Cortex of kidney (tissue), 1 donor: ENCODE measurements at places on chromosomes 4 and X.

- DNase-seq: no peak
Measured at GRCh38 chr4:3030566-3031356, 43.6 kb downstream of the HTT-AS start.

- no peak for DNase-seq
Measured at GRCh38 chrX:106220177-106220576, 52.1 kb downstream of the PWWP3B start.

DNA sequence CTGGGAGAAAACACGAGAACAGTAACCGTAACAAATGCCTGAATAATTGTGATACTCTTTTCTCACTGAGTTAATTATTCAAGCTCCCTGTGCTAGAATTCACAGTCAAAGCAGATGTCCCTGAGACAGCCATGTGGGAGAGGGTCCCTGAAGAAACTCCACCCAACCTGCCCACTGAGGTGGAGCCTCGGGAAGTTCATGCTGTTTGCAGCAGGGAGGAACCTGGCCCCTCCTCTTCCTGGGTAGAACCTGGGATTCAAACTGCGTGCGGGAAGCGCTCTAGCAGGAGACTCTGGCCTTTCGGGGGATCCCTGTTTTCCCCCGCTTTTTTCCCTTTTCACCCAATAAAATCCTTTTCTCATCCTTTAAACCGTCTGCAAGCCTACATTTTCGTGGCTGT, 20.2 kb upstream of the RHOH start:
- DNase-seq: no peak

DNA sequence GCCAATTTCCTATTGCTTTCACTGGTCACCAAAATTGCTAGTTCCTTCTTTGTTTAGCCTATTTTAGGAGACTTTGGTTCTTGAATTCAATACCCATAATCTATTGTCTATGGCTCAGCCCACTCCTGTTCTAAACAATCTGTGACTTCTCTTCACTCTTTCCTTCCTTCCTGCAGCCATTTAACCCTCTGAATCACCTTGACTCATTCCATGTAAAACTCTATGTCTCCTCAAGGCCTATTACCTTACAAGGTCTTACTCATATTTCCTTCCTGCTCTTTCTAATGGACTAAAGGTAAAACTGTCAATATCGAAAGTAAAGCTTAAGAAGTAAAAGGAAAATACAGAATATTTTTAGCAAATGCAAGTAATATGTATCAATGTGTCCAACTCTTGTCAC, 301.6 kb downstream of the ARHGAP24 start:
- no peak for DNase-seq

- no peak for DNase-seq
Measured at GRCh38 chr4:42716996-42717395, 60.1 kb upstream of the ATP8A1 start.

- no peak for DNase-seq
Measured at GRCh38 chr4:87425711-87426110, 3.3 kb downstream of the NUDT9 start.

GRCh38 chr4:123106747-123107146, 184.3 kb upstream of the NUDT6 start:
- no peak for DNase-seq

DNA sequence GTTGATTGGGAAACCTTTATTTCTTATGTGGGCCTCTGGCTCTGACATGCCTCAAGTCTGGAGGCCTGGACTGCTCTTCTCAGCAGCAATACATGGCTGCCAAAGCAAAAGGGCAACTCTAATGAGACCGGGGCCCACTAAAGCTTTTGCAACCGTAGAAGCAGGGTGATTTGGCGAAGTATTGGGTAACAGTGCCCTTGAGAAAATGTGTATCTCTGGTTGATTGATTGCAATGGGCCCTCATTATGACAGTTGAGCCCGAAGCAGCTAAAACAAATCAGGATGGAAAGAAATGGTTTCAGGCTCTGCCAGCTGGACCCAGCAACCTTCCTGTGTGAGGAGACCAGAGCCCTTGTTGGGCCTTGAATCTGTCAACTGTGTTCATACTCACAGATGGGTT, 73.4 kb downstream of the CLCN4 start:
- DNase-seq: no peak

DNA sequence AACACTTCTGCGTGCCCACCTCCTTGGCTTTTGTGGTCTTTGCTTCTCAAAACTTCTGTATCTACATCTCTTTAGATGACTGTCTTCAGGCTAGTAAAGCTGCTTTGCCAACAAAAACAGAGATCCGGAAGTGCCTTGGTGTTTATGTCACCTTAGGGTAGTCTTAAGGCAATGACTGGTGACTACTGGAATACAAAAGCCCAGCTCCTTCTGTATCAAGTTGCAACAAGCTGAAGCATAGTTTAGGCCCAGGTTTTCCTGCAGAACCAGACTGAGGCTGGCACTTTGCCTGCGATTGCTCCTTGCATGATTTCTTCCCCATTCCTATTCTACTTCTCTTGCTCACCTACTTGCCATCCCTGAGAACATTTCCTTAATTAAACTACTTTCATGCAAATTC, 333.8 kb downstream of the DMD start:
- no peak for DNase-seq

DNA sequence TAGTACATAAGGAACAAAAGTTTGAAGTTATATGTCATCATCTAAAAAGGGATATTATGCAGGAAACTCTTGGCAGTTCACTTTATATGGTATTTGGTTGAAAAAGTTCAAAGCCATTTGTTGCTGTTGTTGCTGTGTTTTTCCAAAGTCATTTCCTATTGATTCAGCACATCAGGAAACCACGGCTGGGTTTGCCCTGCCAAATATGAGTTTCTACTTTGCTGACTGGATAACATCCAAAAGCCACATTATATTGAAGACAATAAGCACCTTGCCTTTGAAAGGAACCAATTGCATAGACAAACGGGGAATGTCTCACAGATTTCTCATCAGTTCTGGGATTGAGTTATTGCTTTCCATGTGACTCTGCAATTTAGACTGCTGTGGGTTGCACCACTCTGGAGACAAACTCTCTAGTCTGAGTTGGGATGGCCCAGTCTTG, 206.1 kb downstream of the SLC39A8 start:
- no peak for DNase-seq

GRCh38 chrX:68896581-68896980, 67.8 kb downstream of the EFNB1 start:
- no peak for DNase-seq

- no peak for DNase-seq
Measured at GRCh38 chr4:183153190-183153916, 54.3 kb downstream of the WWC2 start.

DNA sequence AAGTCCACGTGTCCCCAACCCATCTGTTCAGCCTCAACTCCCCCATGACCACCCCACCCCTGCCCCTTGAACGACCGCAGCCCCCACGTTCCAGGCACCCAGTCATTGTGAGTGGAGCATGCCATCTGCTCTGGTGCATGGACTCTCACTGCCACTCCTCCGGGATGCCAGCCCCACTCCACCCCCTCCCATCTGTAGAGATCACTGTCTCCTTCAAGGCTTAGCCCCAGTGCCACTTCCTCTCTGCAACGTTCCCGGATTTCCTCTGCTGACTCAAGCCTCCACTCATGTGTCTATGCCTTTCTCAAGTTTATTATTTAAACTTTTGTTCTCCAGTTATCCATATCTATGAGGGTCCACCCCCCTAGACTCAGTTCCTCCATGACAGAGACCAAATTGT, 54.0 kb downstream of the MAML3 start:
- DNase-seq: no peak

DNA sequence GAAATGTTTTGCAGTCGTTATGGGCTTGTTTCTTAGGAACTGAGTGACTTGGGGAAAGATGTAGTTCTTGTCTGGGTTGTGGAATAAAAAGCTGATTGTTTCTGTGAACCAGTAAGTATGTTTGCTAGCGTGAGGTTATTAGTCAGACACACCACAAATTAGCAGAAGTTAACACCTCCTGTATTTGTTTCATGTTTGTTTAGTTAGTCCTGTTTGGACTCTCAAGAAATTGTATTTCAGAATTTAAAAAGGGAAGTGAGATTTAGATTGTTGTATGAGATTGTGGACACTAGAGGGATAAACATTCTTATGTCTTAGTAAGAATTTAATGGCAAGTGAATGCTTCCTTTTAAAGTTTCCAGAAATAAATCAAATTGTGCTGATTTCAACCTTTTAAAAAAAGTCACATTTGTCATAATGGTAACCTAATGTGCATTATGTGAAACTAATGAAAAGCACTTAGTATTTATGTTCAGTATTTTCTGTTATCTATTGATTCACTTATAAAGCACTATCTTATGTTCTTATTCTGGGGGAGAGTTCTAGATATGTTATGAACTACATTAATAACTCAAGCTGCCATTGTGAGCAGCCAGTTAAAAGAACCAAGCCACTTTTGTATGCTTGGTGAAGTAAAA, 25.6 kb downstream of the ATP10D start:
- DNase-seq: no peak

DNA sequence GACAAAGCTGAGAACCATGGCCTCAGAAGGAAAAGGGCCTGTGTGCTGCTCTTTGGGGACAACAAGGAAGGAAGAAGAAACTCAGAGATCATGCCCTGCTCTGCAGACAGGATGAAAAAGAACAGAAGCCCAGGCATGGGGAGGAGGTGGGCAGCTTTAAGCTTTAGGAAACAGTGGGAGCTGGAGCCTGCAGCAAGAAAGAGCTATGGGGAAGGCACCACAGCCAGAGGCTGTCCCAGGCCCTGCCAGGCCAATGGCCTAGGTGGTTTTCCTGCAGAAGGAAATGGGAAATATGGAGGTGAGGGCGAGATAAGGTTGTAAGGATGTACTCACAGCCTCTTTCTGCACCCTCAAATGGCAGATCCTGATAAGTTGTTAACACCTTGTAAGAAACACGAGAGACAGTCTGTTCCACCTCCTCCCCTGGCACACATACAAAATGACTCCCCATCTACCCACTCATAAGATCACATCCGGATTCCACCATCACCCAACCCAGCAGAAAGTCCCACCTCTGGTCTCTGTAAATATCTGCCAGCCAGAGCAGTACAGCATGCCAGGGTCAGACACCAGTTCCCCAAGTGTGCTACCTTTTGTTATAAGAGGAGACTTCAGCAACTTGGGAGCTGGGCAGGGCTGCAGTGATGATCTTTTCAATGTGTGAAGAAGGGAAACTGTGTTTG, 105.2 kb downstream of the RTL5 start:
- DNase-seq: no peak

DNA sequence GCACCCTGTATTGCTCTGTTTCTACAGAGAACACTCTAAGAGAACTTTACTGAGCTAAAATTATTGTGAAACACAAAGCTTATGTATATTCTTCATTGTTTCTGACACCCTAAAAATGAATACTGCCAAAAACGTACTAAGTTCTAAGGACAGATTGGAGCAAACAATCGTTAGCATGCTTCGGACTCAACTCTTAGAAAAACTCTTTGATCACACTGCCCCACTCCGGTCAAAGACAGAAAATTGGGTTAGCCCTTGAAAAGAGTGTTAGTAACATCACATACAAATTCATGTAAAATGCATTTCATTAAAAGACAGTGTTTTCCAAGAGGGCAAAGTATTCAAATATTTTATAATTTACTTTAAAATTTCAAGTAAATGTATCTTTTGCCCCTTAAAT, 177.4 kb downstream of the DCHS2 start:
- no peak for DNase-seq

DNA sequence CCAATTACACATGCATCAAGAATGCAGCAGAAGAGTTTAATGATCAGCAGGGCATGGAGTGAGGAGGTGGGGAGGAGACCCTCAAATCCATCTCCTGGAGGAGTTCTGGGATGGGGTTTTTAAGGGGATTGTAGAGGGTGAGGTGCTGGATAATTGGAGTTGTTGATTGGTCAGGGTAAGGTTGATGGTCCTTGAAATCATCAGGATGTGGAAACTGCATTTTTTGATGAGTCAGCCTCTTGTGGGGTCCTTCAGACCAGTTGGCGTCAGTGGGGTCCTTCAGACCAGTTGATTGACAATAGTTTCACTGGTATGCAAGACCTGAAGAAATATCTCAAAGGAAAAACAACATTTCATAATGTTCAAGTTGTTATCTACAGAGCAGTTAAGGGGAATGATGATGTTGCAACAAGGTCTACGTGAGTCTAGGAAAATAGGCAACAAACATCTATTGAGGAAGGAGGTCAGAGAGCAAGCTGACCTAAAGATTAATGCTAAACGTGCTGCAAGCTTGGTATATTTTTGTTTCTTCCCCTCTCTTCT, 88.3 kb downstream of the NRK start:
- DNase-seq: no peak

GRCh38 chrX:91137883-91138282, 296.8 kb upstream of the PABPC5 start:
- DNase-seq: no peak

GRCh38 chr4:141388481-141388880, 167.8 kb downstream of the ZNF330 start:
- no peak for DNase-seq

GRCh38 chr4:89411539-89412309, 104.1 kb upstream of the GPRIN3 start:
- no peak for DNase-seq

GRCh38 chrX:11970578-11971359, 167.5 kb upstream of the FRMPD4 start:
- no peak for DNase-seq
